ENCODE measurements at places on chromosomes 4 and X.

DNA sequence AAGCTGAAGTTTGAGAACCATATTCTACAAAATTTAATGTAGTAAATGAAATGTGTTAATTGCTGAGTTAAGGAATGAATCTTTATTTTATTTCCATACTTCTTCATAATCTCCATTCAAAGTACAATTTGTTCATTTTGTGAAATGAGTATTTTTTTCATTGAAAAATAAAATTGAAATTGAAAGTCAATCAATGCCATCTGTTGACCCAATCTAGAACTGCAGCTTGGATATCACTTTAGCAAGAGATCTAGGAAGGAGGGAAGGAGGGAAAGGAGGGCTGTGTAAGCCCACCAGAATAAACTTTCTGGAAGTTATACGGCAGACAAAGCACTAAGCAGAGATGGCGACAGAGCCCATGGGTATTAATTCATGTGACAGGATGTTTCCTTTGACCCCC lies 128.4 kb downstream of the ZMAT1 start:
- DNase-seq = peak; percentile 8

GRCh38 chrX:11757719-11758399 lies at the start of gene MSL3:
Gene MSL3, plus strand, starts transcription at chrX:11758237. Its CDS starts 27 bp downstream, at chrX:11758264.
- no peak for DNase-seq

DNA sequence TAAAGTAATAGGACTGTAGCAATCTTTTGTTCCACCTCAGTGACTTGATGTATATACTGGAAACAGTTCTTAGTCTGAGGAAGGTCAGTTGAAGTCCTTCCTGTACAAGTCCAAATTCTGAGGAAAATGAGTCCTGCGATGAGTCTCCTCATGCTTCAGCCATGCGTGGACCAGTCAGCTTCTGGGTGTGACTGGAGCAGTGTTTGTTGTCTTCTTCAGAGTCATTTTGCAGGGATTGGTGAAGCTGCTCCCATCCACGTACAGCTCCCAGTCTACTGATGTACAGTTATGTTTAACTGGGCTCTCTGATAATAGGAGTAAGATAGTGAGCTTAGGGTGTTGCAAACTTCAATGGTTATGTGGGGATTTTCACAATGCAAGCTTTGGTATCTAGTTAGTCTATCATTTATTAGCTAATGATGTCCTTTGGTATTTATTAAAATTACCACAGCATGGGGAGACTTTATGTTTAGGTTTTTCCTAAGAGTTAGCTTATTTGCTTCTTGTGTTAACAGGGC lies 3.4 kb downstream of the UGT2B17 start:
- no peak for DNase-seq

- no peak for DNase-seq
Measured at GRCh38 chr4:4987656-4988055, 31.6 kb downstream of the CYTL1 start.

DNA sequence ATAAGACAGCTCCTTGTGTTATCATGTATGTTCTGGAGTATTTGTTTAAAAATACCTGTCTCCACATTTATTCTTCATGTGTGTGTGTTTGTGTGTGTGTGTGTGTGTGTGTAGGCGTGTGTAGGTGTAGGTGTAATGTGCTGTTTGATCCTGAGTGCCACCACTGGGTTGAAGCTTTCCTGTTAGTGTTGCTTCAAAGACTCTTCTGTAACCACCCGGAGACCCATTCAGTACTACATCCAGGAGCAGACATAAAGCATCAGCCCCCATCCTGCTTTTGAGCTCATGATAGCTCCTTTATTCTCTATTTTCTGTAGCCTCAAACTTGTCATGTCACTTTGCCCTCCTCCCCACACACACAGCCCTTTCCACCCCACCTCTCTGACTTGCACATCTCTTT lies 3.0 kb upstream of the ZDHHC9 start:
- no peak for DNase-seq

GRCh38 chr4:3115637-3116270 lies 41.3 kb downstream of the HTT start:
- DNase-seq = no peak

GRCh38 chr4:128682942-128683666 lies 126.4 kb upstream of the JADE1 start:
- DNase-seq = no peak

- DNase-seq = no peak
Measured at GRCh38 chrX:18351784-18352183, 2.7 kb downstream of the SCML2 start.

DNA sequence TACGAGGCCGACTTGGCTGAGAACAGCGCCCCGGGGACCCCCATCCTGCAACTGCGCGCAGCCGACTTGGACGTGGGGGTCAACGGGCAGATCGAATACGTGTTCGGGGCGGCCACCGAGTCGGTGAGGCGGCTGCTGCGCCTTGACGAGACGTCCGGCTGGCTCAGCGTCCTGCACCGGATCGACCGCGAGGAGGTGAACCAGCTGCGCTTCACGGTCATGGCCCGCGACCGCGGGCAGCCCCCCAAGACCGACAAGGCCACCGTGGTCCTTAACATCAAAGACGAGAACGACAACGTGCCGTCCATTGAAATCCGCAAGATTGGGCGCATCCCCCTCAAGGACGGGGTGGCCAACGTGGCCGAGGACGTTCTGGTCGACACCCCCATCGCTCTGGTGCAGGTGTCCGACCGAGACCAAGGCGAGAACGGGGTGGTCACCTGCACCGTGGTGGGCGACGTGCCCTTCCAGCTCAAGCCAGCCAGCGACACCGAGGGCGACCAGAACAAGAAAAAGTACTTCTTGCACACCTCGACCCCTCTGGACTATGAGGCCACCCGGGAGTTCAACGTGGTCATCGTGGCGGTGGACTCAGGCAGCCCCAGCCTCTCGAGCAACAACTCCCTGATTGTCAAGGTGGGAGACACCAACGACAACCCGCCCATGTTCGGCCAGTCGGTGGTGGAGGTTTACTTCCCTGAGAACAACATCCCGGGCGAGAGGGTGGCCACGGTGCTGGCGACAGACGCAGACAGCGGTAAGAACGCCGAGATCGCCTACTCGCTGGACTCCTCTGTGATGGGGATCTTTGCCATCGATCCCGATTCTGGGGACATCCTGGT lies 2.4 kb downstream of the PCDH7 start:
- DNase-seq = no peak

- DNase-seq = no peak
Measured at GRCh38 chrX:129773649-129774458, 5.9 kb upstream of the SASH3 start.

DNA sequence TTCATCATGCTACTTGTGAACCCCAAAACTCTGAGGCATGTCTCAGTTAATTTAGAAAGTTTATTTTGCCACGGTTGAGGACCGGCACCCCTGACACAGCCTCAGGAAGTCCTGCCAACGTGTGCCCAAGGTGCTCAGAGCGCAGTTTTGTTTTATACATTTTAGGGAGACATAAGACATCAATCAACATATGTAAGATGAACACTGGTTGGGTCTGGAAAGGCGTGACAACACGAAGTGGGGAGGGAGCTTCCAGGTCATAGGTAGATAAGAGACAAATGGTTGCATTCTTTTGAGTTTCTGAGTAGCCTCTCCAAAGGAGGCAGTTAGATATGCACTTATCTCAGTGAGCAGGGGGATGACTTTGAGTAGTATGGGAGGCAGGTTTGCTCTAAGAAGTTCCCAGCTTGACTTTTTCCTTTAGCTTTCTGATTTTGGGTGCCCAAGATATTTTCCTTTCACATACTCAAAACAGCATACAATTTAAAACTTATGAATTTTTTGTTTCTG lies 98.9 kb downstream of the SYTL5 start:
- no peak for DNase-seq

DNA sequence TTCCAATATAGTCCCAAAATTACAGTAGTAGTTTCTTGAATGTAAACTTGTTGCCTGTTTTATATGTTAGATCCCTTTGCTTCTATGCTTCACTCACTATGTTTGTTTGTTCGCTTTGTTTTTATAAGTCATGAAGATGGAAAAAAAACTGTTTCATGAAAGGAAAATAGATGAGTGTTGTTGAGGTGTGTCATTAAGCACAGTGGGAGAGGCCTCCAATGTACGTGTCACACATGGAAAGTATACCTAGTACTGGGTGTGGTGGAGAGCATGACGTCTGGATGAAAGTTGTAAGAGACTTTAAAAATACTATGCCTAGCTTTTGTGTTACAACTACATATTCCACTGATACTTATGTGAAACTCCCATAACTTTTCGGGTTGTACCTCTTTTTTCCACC lies 28.4 kb downstream of the PLS3 start:
- no peak for DNase-seq

GRCh38 chr4:96525898-96526297 lies 686.0 kb downstream of the PDHA2 start:
- no peak for DNase-seq

DNA sequence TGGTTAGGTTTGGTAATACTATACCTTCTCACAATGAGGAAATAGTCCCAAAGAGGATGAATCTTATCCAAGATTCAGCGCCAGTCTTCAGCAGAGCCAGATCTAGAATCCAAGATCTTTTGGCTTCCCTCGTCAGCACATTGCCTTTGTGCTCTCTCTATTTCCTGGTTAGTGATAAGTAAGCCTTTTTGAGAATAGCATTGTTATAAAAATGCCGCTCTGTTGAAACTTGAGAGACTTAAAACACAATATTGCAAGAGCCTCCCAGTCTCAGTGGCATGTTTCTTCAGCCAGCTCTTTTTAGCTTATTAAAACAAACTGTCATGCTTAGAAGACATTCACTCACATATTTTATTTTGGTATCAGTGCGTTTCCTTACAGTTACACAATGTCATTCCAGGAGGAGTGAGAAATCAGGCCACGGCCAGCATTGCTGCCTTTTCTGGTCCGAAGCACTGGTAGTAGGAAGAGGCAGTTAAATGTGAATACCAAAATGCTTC lies 141.4 kb downstream of the KLHL8 start:
- DNase-seq = no peak

GRCh38 chr4:83358410-83358809 lies 23.8 kb upstream of the HPSE start:
- DNase-seq = no peak

GRCh38 chr4:146470604-146471003 lies 51.1 kb downstream of the SLC10A7 start:
- no peak for DNase-seq

DNA sequence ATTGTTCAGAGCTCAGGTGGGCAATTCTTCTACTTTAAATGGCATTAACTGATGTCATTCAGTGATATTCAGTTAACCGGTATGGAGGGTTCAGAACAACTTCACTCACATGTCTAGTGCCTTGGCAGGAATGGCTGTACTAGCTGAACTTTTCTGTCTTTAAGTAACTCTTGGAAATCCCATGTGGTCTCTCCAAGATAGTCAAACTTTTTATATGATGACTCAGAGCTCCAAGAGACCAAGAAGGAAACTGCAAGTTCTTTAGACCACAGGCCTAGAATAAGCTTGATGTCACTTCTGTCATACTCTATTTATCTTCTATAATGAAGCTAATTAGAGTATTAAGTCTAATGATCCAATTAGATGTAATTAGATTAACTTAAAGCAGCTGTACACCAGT lies 24.9 kb downstream of the LHFPL1 start:
- no peak for DNase-seq

DNA sequence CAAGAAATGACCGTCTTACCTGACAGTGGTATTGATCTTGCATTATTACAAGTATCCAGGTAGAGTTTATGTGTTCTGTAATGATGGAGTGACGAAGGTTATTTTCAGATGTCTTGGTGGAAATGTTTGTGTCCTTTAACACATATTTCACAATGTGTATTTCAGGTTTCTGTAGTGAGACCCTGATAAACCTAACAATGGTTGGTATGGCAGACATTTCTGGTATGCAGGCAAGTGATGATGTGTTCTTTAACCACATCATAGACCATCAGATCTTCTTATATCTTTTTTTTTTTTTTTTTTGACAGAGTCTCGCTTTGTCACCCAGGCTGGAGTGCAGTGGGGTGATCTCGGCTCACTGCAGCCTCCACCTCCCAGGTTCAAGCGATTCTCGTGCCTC lies 14.6 kb upstream of the ATXN3L start:
- no peak for DNase-seq

DNA sequence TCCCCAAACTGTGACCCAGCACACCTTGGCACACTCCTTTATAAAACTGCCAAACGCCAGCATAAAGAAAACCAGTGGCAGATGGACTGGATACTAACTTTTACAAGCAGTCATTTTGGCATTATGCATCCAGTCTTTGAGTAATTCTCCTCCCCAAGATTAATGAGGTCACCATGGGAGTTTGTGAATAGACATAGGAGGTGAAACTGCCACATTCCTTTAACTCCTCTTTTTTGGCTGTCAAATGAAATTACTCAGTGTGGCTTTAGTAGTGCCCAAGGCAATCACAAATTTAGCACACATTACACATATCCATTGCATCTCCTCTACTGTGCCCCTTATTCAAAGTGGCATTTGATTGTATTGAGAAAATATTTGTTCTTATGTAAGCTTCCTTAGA lies 315.3 kb upstream of the FGF13 start:
- DNase-seq = no peak
